HuH-7.5 (cell line): ENCODE measurements at places on chromosomes 4 and X.

DNA sequence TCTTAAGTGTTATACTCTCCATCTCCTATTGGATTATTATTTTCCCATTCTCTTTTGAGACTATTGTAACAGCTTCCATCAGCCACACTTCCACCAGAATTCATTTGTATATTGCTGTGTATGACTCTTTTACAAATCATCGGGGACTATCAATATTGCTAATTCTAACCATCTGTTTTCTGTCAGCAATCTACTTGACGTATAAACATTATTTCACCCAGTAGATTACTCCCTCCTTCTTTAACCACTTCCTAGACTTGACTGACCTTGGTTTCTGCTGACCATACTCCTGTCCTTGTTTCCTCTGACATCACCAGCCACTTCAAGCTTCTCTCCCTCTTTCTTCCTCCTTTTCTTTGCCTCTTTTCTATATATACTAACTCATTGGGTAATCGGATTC, 402.9 kb downstream of the PCDH18 start:
- no peak for DNase-seq

- DNase-seq, result no peak
These were observed 29.9 kb downstream of the XG start for GRCh38 chrX:2781698-2782097.

- DNase-seq, result no peak
These were observed 64.5 kb downstream of the PDE5A start for GRCh38 chr4:119564106-119564505.

- no peak for DNase-seq
These were observed 66.0 kb upstream of the NKX1-1 start for GRCh38 chr4:1472148-1472797.

- DNase-seq, result no peak
These were observed 18.6 kb upstream of the TEX13B start for GRCh38 chrX:108000751-108001150.

DNA sequence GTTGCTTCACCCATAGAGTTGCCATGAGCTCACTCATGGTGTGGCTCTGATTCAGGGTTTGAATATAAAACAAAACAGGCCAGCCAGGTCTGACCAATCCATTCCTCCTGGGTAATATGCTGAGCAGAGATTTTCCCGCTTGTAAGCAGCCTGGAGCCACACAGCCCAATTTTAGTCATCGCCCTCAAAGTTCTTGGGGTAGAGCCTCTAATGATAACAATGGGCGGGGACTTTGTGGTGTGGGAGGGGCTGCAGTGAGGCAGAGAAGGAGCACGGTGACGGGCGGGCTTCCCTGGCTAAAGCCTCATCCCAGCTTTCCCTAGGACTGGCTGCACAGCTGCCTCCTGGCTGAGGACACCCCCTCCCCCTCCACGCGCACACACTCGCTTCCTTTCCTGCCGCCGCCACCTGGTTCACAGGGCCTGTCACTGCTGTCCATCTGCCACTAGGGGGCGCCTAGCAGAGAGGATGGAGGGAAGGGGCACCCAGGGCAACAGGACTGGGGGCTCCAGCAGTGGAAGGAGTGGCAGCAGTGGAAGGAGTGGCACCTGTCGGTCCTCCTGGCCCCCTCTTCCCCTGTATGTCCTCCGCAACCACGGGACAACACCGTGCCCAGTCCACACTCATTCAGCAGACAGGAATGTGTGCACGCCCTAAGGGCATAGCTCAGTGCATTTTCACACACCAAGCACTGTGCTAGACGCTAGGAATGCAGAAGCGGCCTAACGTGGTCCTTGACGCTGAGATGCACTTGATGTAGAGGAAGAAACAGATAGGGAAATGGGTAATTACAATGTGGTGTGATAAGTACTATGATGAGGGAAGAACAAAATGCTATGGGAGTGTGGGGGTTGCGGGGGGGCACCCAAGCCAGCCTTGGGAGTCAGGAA, 26.8 kb downstream of the PRPS1 start:
- no peak for DNase-seq
